Vagina (tissue), 2 donors: ENCODE measurements at places on chromosomes 4 and X.

- DNase-seq, result no peak
Observed at GRCh38 chrX:3026074-3026815, 15.0 kb upstream of the ARSF start.

GRCh38 chr4:146637621-146638332 lies 916 bp upstream of the POU4F2 start:
- DNase-seq, result no peak

GRCh38 chr4:174713821-174714220 lies 115.2 kb downstream of the GLRA3 start:
- no peak for DNase-seq

DNA sequence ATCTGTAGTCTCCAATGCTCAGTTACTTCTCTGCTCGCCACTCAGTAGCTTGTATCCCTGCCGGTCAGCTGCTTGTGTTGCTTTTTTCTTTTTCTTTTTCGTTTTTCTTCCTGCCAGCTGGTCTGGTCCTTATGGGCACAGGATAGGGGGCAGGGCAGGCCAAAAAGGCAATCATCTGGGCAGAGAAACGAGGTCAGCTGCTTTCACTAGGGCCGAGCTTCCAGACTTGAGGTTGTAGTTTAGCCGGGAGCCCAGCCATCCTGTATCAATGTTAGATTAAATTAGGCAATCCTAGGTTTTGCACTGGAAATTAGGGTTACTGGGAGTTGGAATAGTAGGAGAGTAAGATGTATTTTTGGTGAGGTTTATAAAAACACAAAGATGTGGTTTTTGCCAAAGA lies 3.4 kb downstream of the ARSF start:
- no peak for DNase-seq

- DNase-seq, result no peak
Observed at GRCh38 chrX:97308171-97308570, 424.5 kb downstream of the RPA4 start.

DNA sequence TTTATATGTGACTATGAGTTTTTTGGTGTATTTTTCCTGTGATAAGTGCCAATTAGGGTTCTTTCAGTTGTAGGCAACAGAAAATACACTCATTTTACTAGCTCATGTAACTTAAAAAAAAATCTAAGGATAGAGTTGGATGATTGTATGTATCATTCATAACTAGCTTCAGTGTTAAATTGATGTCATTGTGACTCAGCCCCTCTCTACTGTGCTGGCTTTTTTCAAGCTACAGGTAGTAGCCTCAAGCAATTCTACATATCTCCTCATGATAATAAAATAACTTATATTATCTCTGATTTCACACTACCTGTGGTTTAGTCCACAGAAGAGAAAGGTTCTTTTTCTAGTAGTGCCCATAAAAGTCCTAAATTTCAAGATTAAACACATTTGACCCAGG lies 11.9 kb downstream of the WDR17 start:
- no peak for DNase-seq

GRCh38 chrX:45628041-45628440 lies 427.4 kb upstream of the DIPK2B start:
- no peak for DNase-seq

GRCh38 chrX:74340051-74340450 lies 36.1 kb downstream of the ZCCHC13 start:
- no peak for DNase-seq

DNA sequence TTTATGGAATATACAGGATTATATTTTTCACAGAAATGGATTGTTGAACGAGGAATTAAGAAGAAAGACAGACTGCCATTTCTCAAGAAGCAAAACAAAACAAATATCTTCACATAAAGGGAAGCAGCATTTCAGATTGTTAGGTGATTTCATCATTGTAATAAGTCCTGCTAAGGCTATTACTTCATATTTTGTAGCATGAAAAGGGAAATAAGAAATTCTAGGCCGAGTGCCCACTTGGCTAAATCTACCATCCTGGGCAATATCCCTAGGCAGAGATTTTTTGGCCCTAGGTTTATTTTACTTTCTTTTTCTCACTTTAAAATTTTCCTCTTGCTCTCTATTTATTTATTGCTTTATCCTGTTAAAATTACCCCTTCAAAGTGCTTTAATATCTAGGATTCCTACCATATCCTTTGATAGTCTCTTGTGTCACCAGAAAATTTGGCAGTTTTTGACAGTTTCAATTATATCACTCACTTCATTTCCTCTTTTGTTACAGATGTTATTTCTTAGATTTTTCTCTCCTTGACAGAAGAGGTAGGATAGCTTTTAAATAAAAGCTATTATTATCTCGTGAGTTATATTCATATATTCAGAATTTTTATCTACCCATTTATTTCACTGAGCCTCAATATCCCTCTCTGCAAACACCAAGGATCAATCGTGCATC lies 142.3 kb downstream of the PDGFC start:
- DNase-seq, result no peak

DNA sequence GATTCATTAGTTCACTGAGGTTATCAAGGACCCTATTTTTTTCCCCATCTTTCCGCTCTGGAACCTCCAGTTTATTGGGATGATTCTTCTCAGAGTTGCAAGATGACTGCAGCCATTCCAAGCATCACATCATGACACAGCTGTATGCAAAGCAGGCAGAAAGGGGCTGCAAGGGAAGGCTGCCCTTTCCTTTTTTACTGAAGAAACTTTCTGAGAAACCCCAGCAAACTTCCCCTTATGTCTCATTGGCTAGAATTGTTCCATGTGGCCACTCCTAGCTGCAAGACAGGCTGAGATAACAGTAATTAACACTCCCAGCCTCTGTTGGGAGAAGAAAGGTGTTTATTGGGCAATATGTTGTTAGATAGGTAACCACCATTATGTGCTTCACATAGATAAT lies 102.6 kb downstream of the SATL1 start:
- DNase-seq, result no peak

- DNase-seq, result no peak
Observed at GRCh38 chr4:136505020-136505419, 1027.3 kb downstream of the PCDH18 start.

DNA sequence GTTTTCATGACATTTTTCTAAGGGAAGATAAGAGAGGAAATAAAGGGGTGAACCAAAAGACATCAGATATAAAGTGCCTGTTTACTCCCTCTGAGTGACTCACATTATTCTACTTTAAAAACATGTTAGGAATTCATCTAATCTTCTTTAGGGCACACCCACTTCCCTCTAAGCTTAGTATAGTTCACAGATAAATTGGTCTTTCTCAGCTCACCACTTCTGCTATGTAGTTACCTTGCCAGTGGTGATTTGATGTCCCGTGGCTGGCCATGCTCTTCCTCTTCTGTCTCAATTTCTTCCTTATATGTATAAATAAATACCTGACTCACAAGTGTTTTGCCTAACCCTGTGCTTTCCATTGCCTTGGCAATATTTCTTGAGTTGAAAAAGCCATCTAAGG lies 96.8 kb downstream of the PDLIM5 start:
- no peak for DNase-seq

GRCh38 chr4:114398410-114398809 lies 200.2 kb upstream of the UGT8 start:
- no peak for DNase-seq

- DNase-seq, result no peak
Observed at GRCh38 chrX:123731258-123731986, 1.4 kb downstream of the THOC2 start.

DNA sequence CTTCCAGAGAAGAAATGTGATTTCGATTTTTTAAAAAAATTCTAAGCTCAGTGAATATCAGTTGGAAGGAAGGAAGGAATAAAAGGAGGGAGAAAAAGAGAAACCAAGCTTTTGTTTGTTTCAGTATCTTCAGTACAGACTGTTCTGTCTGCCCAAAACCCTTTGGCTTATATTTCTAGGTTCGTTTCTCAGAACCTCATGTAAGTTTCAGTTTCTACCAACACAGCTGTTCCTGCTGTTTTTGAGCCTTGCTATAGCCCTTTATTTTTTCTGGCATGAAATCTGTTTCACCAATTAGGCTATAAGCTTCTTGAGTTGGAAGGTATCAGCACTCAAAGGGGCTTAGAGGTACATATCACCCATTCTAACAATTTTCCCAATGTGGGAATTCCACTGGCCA lies 157.9 kb downstream of the GBA3 start:
- no peak for DNase-seq

GRCh38 chr4:181017038-181017437 lies 1226.2 kb upstream of the TENM3 start:
- no peak for DNase-seq

DNA sequence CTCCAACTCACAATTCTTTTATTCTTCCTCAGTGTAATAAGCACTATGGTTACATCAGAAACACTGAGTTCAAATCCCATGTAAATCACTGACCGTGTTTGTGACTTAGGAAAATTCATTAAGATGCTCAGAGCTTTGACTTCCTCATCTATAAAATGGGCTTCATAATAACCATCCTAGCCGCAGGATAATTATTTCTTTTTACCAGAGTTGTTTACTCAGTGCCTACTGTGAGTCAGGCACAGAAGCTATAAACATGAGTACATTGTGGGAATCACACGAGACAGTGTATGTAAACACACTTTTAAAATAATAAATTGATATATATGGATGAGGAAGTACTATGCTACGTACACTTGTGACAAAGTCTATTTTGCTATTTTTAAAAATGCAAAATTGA lies 296.3 kb upstream of the TENM3 start:
- DNase-seq, result no peak

DNA sequence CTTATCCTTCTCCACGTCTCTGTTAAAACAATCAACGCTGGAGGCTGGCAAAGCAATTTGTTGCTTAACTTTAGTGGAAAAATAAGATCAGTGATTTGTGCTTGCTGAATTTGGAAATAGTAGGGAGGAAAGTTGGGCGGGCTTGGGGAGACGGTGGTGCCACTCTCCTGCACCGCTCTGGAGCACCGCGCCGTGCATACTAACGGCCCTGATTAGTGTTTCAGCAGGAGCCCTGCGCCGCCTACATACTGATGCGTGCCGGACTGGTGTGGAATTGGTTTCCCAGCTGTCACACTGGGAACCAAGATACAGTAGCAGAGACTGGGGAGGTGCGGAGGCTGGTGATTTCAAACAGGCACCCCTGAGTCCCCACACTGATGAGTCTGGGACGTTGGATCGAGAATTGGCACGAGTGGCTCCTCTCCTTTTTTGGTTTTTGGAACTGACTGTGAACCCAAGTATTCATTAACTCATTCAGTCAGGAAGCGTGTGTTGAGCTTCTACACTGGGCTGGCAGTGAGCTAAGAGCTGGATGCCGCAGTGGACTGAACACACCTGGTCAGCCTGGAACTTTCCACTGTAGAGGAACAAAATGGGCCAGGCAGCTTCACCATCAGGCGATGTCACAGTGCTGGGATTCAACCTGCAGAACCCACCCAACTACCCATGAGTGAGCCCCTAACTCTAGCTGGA lies 29.0 kb upstream of the PSAPL1 start:
- DNase-seq, result no peak

DNA sequence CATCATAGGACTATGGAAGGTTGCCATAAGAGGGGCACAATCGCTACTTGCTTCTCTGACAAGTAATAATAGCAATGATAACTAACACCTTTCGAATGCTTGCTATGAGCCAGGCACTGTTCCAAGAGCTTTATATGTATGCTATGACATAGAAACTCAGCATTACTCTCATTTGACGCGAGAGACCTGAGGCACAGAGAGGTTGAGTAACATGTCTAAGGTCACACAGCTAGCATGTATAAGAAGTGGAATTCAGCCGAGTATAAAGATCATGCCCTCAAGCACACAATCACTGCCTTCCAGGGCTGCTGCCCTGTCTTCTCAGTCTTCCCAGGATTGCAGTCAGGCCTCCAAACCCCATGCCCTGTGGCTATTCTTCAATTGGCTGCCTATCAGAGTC lies 19.5 kb downstream of the PJA1 start:
- DNase-seq, result no peak

- no peak for DNase-seq
Observed at GRCh38 chr4:10442976-10443375, 14.2 kb downstream of the ZNF518B start.

GRCh38 chr4:76773766-76774165 lies 124.2 kb downstream of the SOWAHB start:
- DNase-seq, result no peak

- DNase-seq, result no peak
Observed at GRCh38 chrX:108712886-108713285, 23.5 kb downstream of the IRS4 start.

DNA sequence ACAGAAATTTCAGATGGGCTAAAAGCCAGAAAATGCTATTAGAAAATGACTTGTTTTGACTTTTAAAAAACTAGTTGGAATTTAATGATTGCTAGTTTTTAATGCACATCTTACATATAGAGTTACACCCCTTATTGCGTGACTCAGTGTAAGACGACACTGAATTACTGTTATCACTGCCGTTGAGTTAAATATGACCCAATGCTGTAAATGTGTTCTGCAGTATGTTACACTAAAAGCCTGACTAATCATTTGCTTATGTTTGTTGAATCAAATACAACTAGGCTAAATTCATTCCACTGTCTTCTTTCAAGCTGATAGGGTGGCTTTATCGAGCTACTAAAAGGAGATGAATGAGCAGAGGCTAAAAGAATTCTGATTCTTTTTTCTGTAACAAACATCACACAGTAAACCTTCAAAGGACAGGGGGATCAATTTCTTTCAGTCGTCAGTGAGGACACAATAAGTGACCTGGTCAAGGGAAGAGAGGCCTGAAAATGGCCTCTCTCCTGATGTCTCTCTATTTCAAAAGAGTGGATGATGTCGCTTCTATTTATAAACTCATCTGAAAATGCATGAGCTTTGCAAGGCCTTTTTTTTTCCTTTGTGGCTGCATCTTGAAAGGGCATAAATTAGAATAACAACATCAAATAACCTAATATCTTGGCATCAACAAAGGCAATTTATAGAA lies 142.2 kb upstream of the KCNIP4 start:
- DNase-seq, result no peak

- no peak for DNase-seq
Observed at GRCh38 chr4:77169481-77169880, 12.5 kb downstream of the CCNG2 start.

- no peak for DNase-seq
Observed at GRCh38 chr4:2373532-2373931, 44.9 kb downstream of the ZFYVE28 start.

DNA sequence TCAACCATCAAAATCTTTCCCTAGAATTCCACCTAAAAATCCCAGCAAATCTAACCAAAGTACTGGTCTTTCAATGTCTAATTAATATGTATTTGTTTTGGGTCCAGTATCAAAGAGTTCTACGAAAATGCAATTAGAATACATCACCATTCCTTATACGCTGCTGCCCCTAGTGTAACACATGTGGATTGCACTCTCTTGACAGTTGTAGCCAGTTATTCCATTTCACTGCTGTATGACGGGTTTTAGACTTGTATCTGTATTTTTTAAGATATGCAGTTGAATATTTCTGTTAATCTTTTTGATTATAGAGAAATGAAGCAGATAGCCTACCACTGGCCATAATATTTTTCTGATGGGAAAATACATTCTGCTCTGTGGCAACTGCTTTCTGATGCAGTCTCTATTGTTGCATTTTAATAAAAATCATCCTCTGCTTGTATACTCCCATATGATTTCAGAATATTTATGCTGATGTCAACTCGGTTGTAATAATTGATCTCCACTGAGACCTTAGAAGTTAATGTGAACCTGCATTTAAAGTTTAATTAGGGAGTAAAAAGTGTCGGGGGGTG lies 17.1 kb upstream of the PAGE2B start:
- DNase-seq, result no peak
